ENCODE measurements at places on chromosomes 4 and X.

- no peak for DNase-seq
- H3K27me3 ChIP-seq, result no peaks in the 10 kb centered on the region
- peaks cover 15% of the 10 kb centered on the region for H3K4me1 ChIP-seq
- H3K36me3 ChIP-seq, result no peaks in the 10 kb centered on the region
These were observed 101.0 kb downstream of the ATP11C start for GRCh38 chrX:139831675-139832456.

- DNase-seq, result no peak
- H3K36me3 ChIP-seq, result no peaks in the 10 kb centered on the region
- H3K27ac ChIP-seq, result no peak overlapping the region
These were observed 37.9 kb upstream of the OTUD4 start for GRCh38 chr4:145218251-145218650.

- no peak overlapping the region for H3K4me3 ChIP-seq
- no peak for DNase-seq
- no peaks in the 10 kb centered on the region for H3K36me3 ChIP-seq
- H3K27ac ChIP-seq, result no peak overlapping the region
- H3K4me1 ChIP-seq, result no peaks in the 10 kb centered on the region
- no peaks in the 10 kb centered on the region for H3K27me3 ChIP-seq
These were observed 298.1 kb downstream of the PDGFC start for GRCh38 chr4:156673483-156673882.

DNA sequence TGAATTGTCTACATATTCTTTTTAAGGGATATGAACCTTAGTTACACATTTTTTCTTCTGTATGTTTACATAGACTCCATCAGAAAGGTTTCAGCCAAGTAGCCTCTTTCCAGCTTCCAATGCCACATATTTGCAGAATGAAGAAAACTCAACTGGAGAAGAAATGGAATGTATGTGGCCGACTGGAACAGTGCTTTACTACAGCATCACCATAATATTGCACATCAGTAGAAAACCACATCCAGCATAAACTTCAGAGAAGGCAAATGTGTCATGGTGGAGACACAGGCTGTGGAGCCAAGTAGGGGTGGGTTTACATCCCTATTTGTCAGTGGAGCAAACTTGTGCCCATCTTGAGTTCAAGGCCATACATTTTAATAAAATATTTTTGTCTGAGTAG lies 204.8 kb upstream of the LDB2 start:
- H3K4me1 ChIP-seq, result no peaks in the 10 kb centered on the region
- H3K36me3 ChIP-seq, result no peaks in the 10 kb centered on the region
- H3K27me3 ChIP-seq, result no peaks in the 10 kb centered on the region
- H3K4me3 ChIP-seq, result no peak overlapping the region
- H3K27ac ChIP-seq, result no peak overlapping the region

DNA sequence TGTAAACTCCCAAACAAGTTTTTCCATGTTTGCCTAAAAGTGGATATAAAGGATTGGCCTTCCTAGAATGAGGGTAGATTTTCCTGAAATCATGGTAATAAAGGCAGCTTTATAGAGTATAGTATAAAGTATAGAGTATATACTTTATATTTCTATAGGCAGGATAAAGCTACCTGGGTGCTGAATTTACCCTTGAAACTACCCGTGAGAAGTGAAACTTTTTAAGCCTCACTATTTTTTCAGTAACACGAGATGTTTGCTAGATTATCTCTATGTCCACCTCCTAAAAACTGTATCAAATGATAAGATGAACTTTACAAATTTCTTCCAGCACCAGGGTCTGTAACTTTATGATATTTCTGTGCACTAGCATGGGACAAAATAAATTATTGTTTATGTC lies 340.0 kb upstream of the GALNTL6 start:
- DNase-seq, result no peak
- no peaks in the 10 kb centered on the region for H3K36me3 ChIP-seq
- no peaks in the 10 kb centered on the region for H3K4me1 ChIP-seq
- no peak overlapping the region for H3K27ac ChIP-seq
- H3K4me3 ChIP-seq, result no peak overlapping the region

DNA sequence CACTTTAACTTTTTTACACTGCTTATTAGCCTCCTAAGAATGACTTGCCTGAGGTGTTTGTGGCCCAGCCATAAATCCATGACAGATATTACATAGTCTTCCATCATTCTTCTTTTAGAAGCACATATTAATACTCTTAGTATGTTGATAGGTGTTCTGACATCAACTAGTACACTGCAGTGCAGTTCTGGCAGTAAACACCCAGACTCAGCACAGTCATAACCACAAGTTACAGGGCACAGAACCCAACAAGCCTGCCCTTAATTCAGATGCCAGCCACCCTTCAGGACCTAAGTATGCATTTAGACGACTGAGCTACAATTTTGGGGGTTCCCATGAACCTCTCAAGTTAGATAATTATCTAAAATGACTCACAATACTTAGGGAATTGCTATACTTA lies 36.5 kb upstream of the GUCY1B1 start:
- H3K36me3 ChIP-seq, result no peaks in the 10 kb centered on the region
- H3K4me3 ChIP-seq, result no peak overlapping the region
- no peak overlapping the region for H3K27ac ChIP-seq
- H3K4me1 ChIP-seq, result no peaks in the 10 kb centered on the region
- DNase-seq, result no peak
- peaks cover 2% of the 10 kb centered on the region for H3K27me3 ChIP-seq

GRCh38 chrX:24283127-24283794 lies 30.6 kb downstream of the SUPT20HL2 start:
- no peaks in the 10 kb centered on the region for H3K36me3 ChIP-seq
- no peak overlapping the region for H3K27ac ChIP-seq
- no peak for DNase-seq
- H3K27me3 ChIP-seq, result peaks cover 5% of the 10 kb centered on the region

DNA sequence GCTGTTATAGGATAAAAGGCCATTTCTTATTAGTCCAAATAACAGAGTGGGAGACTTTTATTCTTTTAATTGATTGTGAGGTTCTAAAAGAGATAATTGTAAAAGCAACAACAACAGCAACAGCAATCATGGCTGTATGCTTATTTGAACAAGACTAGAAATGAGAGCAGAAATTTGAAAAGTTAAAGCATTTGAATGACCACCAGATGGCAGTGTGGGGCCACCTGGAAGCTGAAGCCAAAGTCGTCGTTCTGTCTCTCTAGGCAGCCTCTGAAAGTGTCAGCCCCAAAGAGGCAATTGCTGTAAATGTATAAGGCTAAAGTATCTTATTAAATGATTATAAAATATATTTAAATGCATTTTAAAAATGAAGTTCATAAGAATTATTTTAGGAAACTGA lies 42.2 kb downstream of the SH2D1A start:
- H3K4me3 ChIP-seq, result no peak overlapping the region
- H3K27me3 ChIP-seq, result no peaks in the 10 kb centered on the region
- peaks cover 12% of the 10 kb centered on the region for H3K36me3 ChIP-seq
- peaks cover 5% of the 10 kb centered on the region for H3K4me1 ChIP-seq
- no peak overlapping the region for H3K27ac ChIP-seq

DNA sequence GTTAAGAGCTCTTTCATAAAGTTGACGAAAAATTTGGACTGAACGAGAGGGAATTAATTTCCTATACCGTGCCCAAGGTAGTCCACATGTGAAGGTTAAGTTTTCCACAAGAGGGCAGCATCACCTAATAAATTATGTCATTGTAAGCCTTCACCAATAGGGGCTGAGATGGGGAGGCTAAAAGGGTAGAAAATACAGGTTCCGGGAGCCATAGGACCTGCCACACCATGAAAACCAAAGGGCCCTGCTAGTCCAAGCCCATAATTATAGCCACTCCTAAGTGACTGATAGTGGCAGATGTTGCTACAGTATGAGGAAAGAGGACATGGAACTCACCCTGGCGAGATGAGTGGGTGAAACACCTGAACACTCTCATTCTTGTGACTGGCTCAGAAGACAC lies 122.2 kb downstream of the SHROOM4 start:
- no peaks in the 10 kb centered on the region for H3K36me3 ChIP-seq
- H3K27ac ChIP-seq, result no peak overlapping the region
- H3K4me1 ChIP-seq, result no peaks in the 10 kb centered on the region
- H3K27me3 ChIP-seq, result no peaks in the 10 kb centered on the region
- no peak for DNase-seq
- H3K4me3 ChIP-seq, result no peak overlapping the region

- peaks cover 14% of the 10 kb centered on the region for H3K4me1 ChIP-seq
- DNase-seq, result no peak
- peak overlapping the region; percentile 8 for H3K27ac ChIP-seq
- H3K4me3 ChIP-seq, result no peak overlapping the region
- H3K36me3 ChIP-seq, result peaks cover 39% of the 10 kb centered on the region
- no peaks in the 10 kb centered on the region for H3K27me3 ChIP-seq
These were observed 11.3 kb upstream of the COX18 start for GRCh38 chr4:73080789-73081188.

- H3K4me3 ChIP-seq, result peak overlapping the region; percentile 95
- peak overlapping the region; percentile 44 for H3K27ac ChIP-seq
- DNase-seq, result no peak
These were observed 3.1 kb upstream of the SLBP start for GRCh38 chr4:1715002-1715758.

DNA sequence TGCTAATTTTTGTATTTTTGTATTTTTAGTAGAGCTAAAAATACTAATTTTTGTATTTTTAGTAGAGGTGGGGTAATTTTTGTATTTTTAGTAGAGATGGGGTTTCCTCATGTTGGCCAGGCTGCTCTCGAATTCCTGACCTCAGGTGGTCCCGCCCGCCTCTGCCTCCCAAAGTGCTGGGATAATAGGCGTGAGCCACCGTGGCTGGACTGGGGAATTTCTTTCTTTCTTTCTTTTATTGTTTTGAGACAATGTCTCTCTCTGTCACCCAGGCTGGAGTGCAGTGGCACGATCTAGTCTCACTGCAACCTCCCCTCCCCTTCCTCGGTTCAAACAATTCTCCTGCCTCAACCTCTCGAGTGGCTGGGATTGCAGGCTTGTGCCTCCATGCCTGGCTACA lies 83.0 kb downstream of the FAM193A start:
- H3K4me1 ChIP-seq, result peaks cover 11% of the 10 kb centered on the region
- H3K4me3 ChIP-seq, result no peak overlapping the region
- no peak for DNase-seq
- H3K27me3 ChIP-seq, result no peaks in the 10 kb centered on the region
- no peak overlapping the region for H3K27ac ChIP-seq

- peaks cover 8% of the 10 kb centered on the region for H3K4me1 ChIP-seq
- no peak for DNase-seq
- no peaks in the 10 kb centered on the region for H3K36me3 ChIP-seq
- no peak overlapping the region for H3K27ac ChIP-seq
- H3K4me3 ChIP-seq, result no peak overlapping the region
These were observed 74.2 kb downstream of the CLDN34 start for GRCh38 chrX:10041383-10041782.

DNA sequence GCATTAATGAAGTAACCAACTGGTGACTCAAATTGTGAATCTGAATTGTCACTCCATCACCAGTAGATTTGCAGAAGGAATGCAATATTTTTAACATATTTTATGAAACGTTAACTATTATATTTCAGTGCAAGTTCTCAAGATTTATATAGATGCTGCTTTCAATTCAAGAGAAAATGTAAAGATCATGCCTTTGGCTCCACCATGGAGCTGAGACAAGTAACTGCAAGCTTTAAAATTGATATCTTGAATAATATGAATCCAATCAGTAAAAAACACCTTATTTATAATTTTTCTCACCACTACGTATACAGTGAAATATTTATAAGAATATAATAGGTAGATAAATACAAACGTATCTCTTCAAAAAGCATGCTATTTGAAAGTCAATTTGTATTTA lies 27.8 kb upstream of the GALNTL6 start:
- H3K27ac ChIP-seq, result no peak overlapping the region
- H3K4me1 ChIP-seq, result no peaks in the 10 kb centered on the region
- no peak overlapping the region for H3K4me3 ChIP-seq

DNA sequence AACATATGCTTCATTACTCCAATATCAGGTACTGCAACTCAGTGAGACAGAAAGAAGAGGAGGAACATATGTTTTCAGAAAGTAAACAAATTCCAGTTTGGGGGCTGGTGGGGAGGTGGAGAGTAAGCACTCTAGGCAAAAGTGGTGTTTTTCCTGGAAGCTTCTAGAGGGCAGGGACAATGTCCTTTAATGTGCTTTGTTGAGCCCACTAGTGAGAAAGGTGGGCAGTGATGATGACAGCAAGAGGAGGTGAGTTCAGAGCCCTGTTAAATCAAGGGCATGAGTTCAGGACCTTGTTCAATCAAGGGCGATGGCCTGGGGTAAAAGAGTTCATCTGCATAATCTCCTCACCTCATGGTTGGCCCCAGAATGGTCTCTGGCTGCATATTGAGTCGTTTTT lies 38.4 kb downstream of the GPC3 start:
- H3K36me3 ChIP-seq, result no peaks in the 10 kb centered on the region
- DNase-seq, result no peak
- H3K4me1 ChIP-seq, result no peaks in the 10 kb centered on the region
- peaks cover 2% of the 10 kb centered on the region for H3K27me3 ChIP-seq
- H3K27ac ChIP-seq, result no peak overlapping the region

GRCh38 chr4:145485120-145485519 lies 3.5 kb downstream of the SMAD1 start:
- no peak overlapping the region for H3K4me3 ChIP-seq
- peaks cover 16% of the 10 kb centered on the region for H3K4me1 ChIP-seq
- no peak for DNase-seq
- H3K36me3 ChIP-seq, result no peaks in the 10 kb centered on the region

GRCh38 chr4:5365071-5366008 lies 314.1 kb downstream of the STK32B start:
- no peak for DNase-seq
- H3K4me3 ChIP-seq, result no peak overlapping the region
- H3K36me3 ChIP-seq, result no peaks in the 10 kb centered on the region

GRCh38 chrX:14027036-14027435 lies 2.7 kb downstream of the GEMIN8 start:
- H3K4me1 ChIP-seq, result peaks cover 28% of the 10 kb centered on the region
- no peak for DNase-seq
- H3K27me3 ChIP-seq, result no peaks in the 10 kb centered on the region
- H3K36me3 ChIP-seq, result peaks cover 5% of the 10 kb centered on the region
- peak overlapping the region; percentile 99 for H3K4me3 ChIP-seq

DNA sequence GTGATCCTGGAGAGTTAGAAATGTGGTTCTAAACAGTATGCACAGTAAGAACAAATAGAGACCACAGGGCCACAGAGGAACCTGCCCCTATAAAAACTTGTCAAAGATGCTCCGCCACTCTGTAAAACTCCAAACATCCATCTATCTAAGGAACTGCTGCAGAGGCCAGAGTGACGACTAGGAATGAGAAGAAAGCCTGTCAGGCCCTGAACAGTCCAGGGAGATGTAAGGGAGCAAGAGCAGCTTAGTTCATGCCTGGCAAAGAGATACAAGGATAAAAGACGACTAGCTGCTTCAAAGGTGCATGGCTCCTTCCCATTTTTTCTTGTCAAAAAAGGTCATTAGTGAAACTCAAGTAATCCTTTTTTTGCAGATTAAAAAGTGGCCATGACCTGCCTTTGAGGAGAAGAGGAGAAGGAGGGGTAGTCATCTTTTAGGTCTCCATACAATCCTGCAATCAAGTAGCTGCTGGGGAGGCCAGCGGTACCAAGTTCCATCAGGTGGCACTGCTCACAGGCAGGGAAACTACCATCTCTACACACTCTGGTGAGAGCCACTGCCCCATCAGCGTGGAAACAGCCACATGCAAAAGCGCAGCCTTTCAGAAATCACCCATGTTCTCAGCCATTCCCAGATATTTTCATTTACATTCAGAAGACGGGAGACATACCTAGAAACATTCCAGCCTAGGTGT lies 162.1 kb downstream of the TSPAN5 start:
- peaks cover 61% of the 10 kb centered on the region for H3K4me1 ChIP-seq
- H3K27ac ChIP-seq, result no peak overlapping the region
- H3K36me3 ChIP-seq, result peaks cover 17% of the 10 kb centered on the region
- H3K4me3 ChIP-seq, result no peak overlapping the region

GRCh38 chr4:101157415-101158133 lies 189.8 kb downstream of the PPP3CA start:
- no peaks in the 10 kb centered on the region for H3K27me3 ChIP-seq
- no peak for DNase-seq
- H3K4me1 ChIP-seq, result peaks cover 28% of the 10 kb centered on the region
- H3K4me3 ChIP-seq, result no peak overlapping the region
- H3K27ac ChIP-seq, result no peak overlapping the region
